ENCODE measurements at places on chromosomes 13 and 19. TPM values are rescaled to one million over a fixed set of nuclear protein-coding genes. Genes with fewer than 3 reads are reported as not detected.

OR7A5 gene
- total RNA-seq: not detected

ZNF132 gene
- total RNA-seq: 8.9 TPM

TMEM150B gene
- not detected for total RNA-seq

CYP4F3 gene
- total RNA-seq: not detected

TIMM44 gene
- 43.0 TPM for total RNA-seq

MAST1 gene
- total RNA-seq: 0.28 TPM

ZNF649 gene
- 9.2 TPM for total RNA-seq

PGLYRP2 gene
- not detected for total RNA-seq

IRS2 gene
- 0.36 TPM for total RNA-seq

ELANE gene
- total RNA-seq: not detected

UNC13A gene
- total RNA-seq: 0.18 TPM

THAP8 gene
- total RNA-seq: 2.2 TPM

TSSK6 gene
- 0.56 TPM for total RNA-seq

NLRP11 gene
- not detected for total RNA-seq

RBM42 gene
- total RNA-seq: 20.6 TPM

ELSPBP1 gene
- total RNA-seq: not detected

REEP6 gene
- total RNA-seq: 1.3 TPM

JSRP1 gene
- total RNA-seq: not detected

- DNase-seq: peak; percentile 63
These were observed at the start of gene FBXO17 for GRCh38 chr19:38975214-38975860. Gene FBXO17, minus strand, starts transcription at chr19:38975742. Its CDS starts 25,423 bp downstream, at chr19:38950319.

DNA sequence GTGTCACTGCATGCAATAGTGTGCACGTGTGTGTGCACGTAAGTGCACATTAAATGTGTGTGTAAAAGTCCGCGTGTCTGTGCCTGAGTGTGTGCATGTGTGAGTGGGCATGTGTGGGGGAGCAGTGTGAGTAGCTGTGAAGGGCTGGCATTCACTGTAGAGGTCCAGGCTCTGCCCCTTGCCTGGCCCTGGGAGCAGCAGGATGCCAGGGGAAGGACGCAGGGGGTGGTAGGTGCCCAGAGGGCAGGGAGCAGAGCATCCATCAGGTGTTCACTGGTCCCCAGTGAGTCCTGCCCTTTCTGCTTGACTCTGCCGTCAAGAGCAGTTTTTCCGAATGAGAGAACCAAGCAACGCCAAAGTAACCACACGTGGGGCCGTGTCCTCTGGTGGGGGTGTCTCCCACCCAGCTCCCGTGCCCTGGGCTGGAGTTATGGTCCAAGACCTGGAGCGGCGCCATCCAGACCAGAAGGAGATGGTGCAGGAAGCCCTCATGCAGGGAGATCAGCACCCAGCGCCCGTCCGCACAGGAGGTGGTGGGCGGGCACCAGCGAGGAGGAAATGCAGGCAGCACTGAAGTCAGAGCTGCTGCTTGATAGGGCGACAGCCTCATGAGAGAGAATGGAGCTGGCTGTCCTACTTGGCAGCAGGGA, 68.5 kb downstream of the TEX29 start:
- no peak for DNase-seq

DNA sequence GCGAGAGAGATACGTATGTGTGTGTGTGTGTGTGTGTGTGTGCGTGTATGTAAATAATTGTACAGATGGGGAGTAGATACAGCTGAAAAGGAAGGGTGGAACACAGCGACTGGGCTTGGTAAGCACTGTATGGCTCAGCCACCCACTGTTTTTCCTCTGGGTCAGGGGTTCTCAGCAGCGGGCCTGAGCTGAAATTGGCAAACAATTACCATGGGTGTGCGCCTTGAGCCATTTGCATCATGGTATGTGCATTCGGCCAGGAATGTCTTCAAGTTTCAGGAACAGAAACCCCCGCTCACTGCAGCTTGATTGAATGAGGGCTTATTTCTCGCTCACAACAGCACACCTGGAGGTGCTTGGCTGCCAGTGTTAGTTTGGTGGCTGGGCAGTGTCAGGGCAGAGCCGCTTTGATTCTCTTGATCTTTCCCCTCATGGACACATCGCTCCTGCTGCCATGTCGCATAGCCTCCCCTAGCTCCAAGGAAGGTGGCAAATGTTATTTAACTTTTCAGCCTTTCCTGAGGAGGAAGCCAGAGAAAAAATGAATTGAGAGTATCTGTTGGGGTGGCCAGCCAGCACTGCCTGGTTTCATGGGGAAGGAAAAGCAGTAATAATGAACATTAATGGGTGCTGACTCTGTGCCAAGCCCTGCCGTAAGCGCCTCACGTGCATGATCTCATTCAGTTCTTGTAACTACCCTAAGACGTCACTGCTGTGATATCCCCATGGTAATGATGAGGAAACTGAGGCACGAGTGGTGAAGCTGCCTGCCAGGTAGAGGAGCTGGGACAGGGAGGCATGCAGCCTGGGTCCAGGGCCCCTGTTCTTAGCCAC, 126.9 kb downstream of the SIPA1L3 start:
- no peak for DNase-seq

DNA sequence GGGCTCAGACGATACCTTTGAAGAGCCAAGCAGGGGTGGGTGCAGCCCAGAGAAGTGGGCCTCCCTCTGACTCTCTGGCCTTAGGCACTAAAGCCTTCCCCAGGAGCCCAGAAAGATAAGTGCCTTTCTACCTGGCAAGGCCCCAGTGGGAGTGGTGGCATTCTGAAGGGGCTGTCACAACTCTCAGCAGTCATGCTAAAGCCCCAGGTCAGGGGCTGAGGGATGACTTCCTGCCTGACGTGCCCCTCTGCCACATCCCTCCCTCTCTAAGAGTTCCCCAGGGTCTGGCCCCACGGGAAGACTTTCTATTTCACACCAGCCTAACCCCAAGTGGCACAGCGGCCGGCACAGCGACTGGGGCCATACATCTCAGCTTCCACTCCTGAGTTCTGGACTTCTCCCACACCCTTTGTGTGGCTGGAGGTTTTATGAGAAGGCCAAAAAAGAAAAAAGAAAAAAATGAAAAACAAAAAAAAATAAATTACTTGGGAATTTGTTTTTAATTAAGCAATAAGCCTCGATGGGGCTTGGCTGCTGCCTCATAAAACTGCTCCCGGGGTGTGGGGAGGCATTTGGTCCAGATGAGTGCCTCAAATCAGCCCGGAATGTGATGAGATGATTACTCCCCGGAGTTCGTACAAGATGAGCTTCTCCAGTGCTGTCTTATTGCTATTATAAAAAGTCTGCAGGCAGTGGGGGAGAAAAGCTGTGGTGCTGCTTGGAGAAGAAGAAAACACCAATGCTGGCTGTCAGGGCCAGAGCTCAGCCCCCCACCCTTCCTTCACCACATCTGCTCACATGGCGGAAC, 28.5 kb upstream of the PLEKHF1 start:
- no peak for DNase-seq

GRCh38 chr19:16233081-16233776, 35.5 kb downstream of the AP1M1 start:
- no peak for DNase-seq

GRCh38 chr19:17244618-17245534, 843 bp downstream of the NR2F6 start:
- no peak for DNase-seq

- no peak for DNase-seq
These were observed 20.4 kb upstream of the AMER2 start for GRCh38 chr13:25192489-25192888.

- no peak for DNase-seq
These were observed 271.0 kb downstream of the SLITRK5 start for GRCh38 chr13:87942205-87942604.

- no peak for DNase-seq
These were observed 28.5 kb downstream of the ZNF541 start for GRCh38 chr19:47544476-47544875.

GRCh38 chr13:46520166-46520565, 32.8 kb upstream of the LRCH1 start:
- no peak for DNase-seq

- DNase-seq: no peak
These were observed 499.8 kb downstream of the GPC6 start for GRCh38 chr13:93726173-93726957.

DNA sequence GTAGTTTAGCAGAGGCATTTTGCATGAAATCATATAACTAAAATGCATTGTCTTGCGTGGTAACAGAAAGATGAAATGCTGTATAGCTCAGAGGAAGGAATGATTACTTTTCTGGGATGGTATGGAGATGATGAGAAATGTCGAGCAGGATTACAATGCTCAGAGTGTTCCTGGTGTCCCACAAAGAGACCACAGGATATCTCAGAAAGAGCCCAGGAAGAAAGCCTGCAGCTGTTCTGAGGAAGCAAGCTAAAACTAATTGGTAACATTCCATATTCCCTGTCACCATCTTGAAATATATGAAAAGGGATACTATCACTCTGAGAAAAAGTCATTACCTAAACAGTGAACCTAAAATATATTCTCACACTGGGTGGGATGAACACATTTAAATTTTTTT, 233.1 kb downstream of the POU4F1 start:
- no peak for DNase-seq

- DNase-seq: no peak
These were observed 10.6 kb downstream of the BCKDHA start for GRCh38 chr19:41408256-41408655.

GRCh38 chr13:74530011-74530410, 395.8 kb upstream of the KLF12 start:
- no peak for DNase-seq

- DNase-seq: no peak
These were observed 2.4 kb upstream of the NCAN start for GRCh38 chr19:19209372-19209771.

DNA sequence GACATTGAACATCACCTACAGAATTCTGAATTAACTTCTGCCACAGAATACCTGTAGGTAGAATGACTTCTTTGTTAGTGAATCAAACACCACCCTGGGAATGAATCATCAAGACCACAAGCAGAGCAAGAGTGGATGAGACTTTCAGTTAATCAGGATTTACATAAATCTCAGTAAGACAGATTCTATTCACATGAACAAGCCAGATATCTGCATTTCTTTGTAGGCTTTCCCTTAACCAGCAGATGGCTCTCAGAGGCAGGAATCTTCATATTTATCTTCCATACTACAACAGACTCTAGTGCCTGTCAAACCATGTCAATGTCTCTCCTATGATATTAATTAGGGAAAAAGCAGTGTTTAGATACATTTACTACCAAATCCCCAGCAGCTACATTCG, 412.1 kb downstream of the KLF12 start:
- DNase-seq: peak; percentile 77

GRCh38 chr13:96000069-96000468, 53.1 kb downstream of the UGGT2 start:
- no peak for DNase-seq

- no peak for DNase-seq
These were observed 2.9 kb downstream of the FXYD5 start for GRCh38 chr19:35157431-35157830.

DNA sequence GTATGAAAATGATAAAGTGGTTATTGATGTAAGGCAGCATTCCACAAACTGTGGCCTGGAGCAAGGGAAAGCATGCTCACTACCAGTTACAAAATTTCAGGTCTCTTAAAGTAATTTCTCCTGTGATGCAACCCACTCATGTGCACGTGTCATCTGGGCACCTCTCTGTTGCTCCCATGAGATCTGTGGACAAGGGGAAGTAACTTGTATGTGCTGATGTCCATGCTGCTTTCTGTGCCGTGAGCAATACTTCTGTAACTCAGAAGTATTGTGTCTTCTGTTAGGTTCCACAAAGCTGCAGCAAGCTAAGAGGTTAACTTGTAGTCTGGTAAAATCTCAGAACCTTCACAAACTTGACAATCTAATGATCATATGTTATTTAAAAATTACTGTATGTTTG, 930.0 kb upstream of the SLITRK6 start:
- no peak for DNase-seq

GRCh38 chr13:73212482-73212881, 153.7 kb downstream of the KLF5 start:
- no peak for DNase-seq

All from IMR-90 (cell line).